ENCODE measurements at places on chromosomes 1 and 21. TPM values are rescaled to one million over a fixed set of nuclear protein-coding genes. Genes with fewer than 3 reads are reported as not detected.

GRCh38 chr1:117674521-117675400, 68.9 kb downstream of the TENT5C start:
- DNase-seq = peak; percentile 40

GRCh38 chr1:22388671-22389450, 62.8 kb upstream of the ZBTB40 start:
- DNase-seq = no peak

DNA sequence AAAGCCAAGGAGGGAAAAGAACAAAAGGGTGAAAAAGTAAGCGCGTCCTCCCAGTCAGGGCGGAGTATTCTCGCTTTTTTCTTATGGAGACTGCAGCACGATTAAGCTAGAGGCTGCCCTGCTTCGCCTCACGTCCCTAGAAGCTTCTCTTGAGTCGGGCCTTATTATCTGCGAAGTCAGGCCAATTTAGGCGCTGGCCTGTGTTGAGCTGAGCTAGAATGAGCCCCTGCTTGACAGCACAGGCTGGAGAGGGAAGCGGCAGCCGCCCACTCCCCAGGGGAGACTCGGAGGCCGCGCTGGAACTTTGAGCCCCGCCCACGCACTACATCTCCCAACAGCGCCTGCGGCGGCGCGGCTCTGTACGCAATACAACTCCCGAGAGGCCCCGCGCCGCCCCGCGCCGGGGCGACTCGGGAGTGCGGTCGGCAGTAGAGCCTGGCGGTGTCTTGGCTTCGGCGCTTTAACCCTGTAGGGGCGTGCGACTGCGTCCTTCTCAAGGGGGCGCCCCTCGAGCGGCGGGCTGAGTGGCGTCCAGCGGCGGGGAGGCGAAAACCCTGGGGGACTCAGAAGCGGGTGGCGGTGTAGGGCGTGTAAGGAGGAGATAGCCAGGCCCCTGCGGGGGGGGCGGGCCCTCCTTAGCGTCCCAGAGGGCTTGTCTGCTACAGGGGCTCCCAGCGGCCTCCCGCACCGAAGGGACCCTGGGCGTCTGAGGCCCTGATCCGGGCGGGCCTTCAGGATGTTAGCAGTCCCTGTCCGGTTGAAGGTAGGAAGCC, 888 bp downstream of the ZNF436 start:
- DNase-seq = peak; percentile 97

DNA sequence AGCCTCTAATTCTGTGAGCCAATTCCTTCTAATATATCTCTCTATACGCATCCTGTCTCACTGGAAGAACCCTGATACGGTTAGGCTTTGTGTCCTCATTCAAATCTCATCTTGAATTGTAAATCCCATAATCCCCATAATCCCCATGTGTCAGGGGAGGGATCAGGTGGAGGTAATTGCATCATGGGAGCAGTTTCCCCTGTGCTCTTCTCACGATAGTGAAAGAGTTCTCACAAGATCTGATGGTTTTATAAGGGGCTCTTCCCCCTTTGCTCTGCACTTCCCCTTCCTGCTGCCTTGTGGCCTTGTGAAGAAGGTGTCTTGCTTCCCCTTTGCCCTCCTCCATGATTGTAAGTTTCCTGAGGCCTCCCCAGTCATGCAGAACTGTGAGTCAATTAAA, 116.1 kb downstream of the MRPS6 start:
- no peak for DNase-seq

- DNase-seq = no peak
These were observed 130.2 kb downstream of the PEX14 start for GRCh38 chr1:10604966-10605365.

DNA sequence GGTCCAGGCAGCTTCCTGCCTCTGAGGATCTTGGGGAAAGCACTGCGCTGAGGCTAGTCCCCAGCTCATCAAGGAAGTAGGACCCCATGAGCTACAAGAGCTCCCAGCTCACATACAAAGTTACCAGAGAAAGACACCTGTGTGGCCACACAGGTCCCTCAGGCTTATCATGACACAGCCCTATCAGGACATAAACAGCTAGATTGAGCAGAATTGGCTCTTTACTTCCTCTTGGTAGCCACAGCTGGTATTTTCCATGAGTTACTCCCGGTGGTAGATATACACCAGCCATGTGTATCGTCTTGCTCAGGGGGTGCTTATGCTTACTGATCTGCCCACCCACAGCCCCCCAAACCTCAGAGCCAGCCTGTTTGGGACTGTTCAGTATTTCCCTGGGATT, 1.2 kb downstream of the LENEP start:
- no peak for DNase-seq

DNA sequence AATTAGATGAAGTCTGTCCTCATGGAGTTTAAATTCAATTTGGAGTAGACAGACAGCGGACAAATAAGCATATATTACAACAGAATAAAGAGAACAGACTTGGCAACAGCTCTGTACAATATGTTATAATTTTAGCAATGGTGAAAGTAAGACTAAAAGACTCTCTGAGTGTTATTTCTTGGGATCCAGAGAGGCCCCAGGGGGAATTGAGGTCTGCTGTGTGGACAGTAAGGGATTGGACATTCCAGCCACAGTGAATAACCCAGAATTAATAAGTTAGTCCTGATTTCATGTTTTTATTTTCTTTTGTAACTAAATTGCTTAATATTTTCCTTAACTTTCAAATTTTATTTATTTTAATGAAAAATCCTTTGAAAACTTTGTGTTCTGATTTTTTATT, 101.7 kb downstream of the PATJ start:
- DNase-seq = no peak

DNA sequence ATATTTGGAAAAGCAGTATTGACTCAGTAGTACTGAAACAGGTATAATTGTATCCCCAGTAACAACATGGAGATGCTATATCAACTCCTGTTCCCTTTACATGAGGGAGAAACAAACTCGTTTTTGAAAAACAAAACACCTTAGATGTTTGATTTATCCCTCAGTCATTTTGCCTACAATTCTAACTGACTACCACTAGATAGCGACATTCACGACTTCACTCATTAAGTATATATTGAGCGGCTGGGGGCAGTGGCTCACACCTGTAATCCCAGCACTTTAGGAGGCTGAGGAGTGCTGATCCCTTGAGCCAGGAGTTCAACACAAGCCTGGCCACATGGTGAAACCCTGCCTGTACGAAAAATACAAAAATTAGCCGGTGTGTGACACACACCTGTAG, 83.3 kb downstream of the CYYR1 start:
- no peak for DNase-seq

GRCh38 chr1:183841550-183841949, 36.6 kb downstream of the RGL1 start:
- DNase-seq = no peak

Gene KISS1
- 0.29 TPM for polyA plus RNA-seq

Gene UBL4B
- not detected for polyA plus RNA-seq

Gene F5
- 0.49 TPM for polyA plus RNA-seq

Gene ITLN2
- polyA plus RNA-seq = not detected

Gene TRAPPC3
- polyA plus RNA-seq = 34.0 TPM
